ENCODE measurements at places on chromosomes 3 and 15.
A peak's percentile ranks its signal among the peaks of the same experiment; 100 is the strongest.

GRCh38 chr3:127170814-127171213 is 22.1 kb upstream of the PRR23E start:
- no peak for DNase-seq

- DNase-seq = no peak
Observed at GRCh38 chr15:32671339-32672325, 30.1 kb downstream of the SCG5 start.

DNA sequence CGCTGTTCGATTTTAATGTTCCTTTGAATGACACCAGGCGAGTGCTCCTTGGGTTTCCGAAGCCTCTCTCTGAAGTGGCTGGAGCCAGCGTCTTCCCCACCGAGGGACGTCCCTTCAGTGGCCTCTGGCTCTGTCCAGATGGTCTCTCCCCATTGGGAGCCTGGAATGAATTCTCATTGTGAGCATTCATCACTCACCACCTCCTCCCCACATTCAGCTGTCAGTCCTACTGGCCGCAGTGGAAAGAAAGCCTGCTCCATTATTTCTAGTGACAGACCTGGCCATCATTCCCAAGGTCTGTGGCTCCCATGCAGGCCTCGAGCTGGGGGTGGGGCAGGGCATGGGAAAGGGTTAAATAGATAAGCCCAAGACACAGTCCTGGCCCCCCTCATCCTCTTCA is 35.2 kb downstream of the ZNF710 start:
- no peak for DNase-seq

- no peak for DNase-seq
Observed at GRCh38 chr15:74826364-74826819, at the start of gene CPLX3. TSS of gene CPLX3 (plus strand) at chr15:74826627. CDS start at chr15:74826704, 77 bp downstream.

DNA sequence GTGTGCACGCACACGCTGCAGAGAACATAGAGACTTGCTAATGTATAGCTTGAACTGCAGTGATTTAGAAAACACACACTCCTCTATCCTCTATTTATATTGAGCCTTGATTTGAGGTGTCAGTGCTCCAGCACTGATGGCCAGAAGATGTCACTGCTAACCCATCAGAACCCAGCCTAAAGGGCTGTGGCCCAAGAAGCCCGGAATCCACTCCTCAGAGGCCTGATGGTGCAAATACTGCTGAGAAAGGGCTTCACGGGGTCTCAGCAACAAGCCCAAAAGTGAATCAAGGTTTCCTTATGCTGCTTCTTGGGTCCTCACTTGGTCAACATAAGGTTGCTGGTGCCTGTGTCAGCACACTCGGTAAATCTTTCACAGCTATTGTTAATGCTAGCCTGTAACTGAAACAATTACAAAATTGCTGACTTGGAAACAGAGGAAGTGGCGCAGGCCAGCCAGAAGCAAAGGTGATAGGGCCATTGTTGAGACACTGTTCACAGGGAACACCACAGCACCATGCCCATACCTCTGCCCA is 60.3 kb downstream of the HEG1 start:
- peak; percentile 4 for DNase-seq

- DNase-seq = no peak
Observed at GRCh38 chr3:119313461-119313860, 19.3 kb downstream of the ARHGAP31 start.

GRCh38 chr3:156599089-156599874 is 44.4 kb upstream of the SSR3 start:
- no peak for DNase-seq

DNA sequence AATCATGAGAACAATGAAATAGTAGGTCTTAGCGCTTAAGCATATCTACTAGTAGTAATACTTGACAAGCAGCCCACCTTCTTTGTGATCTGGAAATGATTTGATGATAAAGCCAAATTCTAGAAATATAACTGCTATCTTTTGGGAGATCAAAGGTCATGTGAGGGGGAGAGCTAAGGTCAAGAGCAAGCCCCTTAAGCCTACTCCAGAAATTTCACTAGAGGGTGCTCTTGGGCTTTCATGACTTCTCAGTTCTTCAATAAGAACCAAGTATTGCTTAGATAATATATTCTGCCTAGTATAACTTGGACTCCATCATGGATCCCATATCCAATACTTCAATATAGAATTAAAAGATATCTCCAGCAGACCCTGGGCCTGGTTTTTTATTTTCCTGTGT is 319.6 kb downstream of the ZBTB20 start:
- DNase-seq = peak; percentile 33

- DNase-seq = no peak
Observed at GRCh38 chr15:95304151-95304946, 1026.2 kb upstream of the NR2F2 start.
